ENCODE measurements at places on chromosomes 7 and 10. TPM values are rescaled to one million over a fixed set of nuclear protein-coding genes. Genes with fewer than 3 reads are reported as not detected.

DPP6 gene
- total RNA-seq: not detected

SPDYE16 gene
- total RNA-seq: 1.4 TPM

SH2D4B gene
- total RNA-seq: 0.92 TPM

OIT3 gene
- not detected for total RNA-seq

TMEM273 gene
- total RNA-seq: 14.8 TPM

DNA sequence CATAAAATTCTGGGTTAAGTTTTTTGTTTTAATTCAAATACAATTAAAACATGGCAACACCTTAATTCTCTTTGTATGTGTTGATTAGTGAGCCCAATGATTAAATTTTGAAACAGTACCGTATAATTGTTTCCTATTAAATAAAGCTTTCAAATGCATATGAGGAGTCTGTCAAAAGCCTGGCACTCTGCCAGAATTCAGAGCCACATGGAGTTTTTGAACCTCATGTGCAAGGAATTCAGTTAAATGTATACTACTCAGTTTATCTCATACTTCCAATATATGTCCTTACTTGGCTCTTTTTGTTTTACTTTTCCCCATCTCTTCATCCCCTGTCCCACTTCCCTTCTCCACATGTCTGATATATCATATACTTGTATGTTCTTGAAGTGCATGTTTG, 165.6 kb upstream of the FAM3C start:
- H3K27ac ChIP-seq: no peak overlapping the region
- no peaks in the 10 kb centered on the region for H3K27me3 ChIP-seq
- H3K4me3 ChIP-seq: no peak overlapping the region

GRCh38 chr10:33353334-33353733, 18.9 kb upstream of the NRP1 start:
- no peak overlapping the region for H3K27ac ChIP-seq
- H3K4me1 ChIP-seq: no peaks in the 10 kb centered on the region
- H3K4me3 ChIP-seq: no peak overlapping the region
- H3K27me3 ChIP-seq: no peaks in the 10 kb centered on the region
- no peaks in the 10 kb centered on the region for H3K36me3 ChIP-seq

- no peaks in the 10 kb centered on the region for H3K27me3 ChIP-seq
- no peak overlapping the region for H3K27ac ChIP-seq
- no peaks in the 10 kb centered on the region for H3K36me3 ChIP-seq
- no peak for DNase-seq
- no peak overlapping the region for H3K4me3 ChIP-seq
These were observed 44.1 kb downstream of the IKZF1 start for GRCh38 chr7:50348469-50349162.

GRCh38 chr10:83820033-83820432, 319.3 kb upstream of the GHITM start:
- H3K27ac ChIP-seq: no peak overlapping the region
- no peaks in the 10 kb centered on the region for H3K27me3 ChIP-seq
- H3K4me1 ChIP-seq: peaks cover 6% of the 10 kb centered on the region
- H3K4me3 ChIP-seq: no peak overlapping the region

DNA sequence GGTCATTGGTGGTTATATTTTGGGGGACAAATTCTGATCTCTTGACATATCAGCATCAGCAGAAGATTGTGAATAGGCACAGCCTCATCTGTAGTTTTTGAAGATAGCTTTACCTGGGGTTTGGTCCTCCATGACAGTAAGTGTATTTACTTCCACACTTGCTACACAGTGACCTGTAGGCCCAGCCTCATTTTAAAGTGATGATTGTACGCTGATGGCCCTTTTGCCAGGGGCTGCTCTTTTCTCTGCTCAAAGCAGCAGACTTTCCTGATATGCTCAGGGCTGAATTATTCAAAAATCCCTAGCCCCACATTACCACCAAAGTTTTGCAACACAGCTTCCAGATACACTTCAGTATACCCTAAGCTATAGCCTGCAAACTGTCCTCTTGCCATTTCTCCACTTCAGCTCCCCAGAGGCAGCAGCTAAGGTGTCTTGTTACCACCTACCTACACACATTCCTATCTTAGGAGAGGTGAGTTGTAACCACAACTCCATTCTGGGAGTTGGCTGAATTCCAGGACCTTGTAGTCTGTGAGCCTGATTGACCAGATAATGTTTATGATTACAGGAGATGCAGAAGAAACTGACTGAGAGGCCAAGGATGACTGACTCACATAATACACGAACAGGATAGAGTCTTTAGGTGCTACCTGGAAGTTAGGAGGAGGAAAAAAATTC, 6.0 kb downstream of the ASB4 start:
- H3K27ac ChIP-seq: no peak overlapping the region
- no peaks in the 10 kb centered on the region for H3K27me3 ChIP-seq
- no peaks in the 10 kb centered on the region for H3K4me1 ChIP-seq
- no peaks in the 10 kb centered on the region for H3K36me3 ChIP-seq

DNA sequence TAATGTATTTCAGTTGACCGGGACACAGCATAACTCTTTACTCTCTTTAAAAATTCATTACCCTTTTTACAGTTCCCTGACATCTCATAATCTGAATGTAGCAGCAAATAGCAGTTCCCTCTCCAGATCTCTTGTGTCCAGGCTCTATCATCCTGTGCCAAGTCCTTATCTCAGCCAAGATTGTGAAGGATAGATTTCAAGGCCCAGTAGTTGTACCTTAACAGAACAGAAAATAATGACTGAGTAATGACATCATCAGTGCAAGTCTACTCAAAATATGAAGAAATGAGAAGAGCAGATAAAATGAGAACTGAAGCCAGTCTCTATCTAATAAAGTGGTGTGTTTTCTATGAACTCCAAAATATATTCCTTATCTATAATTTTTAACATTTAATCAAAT, 92.6 kb downstream of the TFEC start:
- DNase-seq: no peak
- H3K27me3 ChIP-seq: no peaks in the 10 kb centered on the region
- peaks cover 3% of the 10 kb centered on the region for H3K4me1 ChIP-seq

DNA sequence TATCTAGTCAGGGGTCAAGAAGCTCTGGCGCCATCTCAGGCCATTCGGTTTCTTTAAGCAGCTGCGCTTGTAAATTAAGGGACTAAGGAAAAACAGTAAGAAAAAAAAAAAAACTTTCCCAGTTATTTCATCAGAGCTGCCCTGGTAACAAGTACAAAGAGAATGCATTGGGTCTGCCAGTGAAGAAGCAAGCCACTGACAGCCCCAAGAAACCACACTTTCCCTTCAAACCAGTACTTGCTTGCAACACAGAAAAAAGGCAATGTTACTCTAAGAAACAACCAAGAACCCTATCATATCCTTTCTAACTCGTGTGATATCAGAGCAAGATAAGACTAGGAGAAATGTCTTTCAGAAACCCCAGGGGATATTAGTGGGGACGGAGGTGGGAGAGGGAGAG, 40.6 kb upstream of the AOAH start:
- DNase-seq: no peak
- H3K4me1 ChIP-seq: no peaks in the 10 kb centered on the region
- H3K4me3 ChIP-seq: no peak overlapping the region
- no peaks in the 10 kb centered on the region for H3K27me3 ChIP-seq
- H3K36me3 ChIP-seq: no peaks in the 10 kb centered on the region
- H3K27ac ChIP-seq: no peak overlapping the region

GRCh38 chr10:31758495-31758894, 170.1 kb downstream of the ARHGAP12 start:
- H3K36me3 ChIP-seq: no peaks in the 10 kb centered on the region
- no peaks in the 10 kb centered on the region for H3K27me3 ChIP-seq
- DNase-seq: no peak
- H3K27ac ChIP-seq: peak overlapping the region; percentile 94
- peaks cover 12% of the 10 kb centered on the region for H3K4me1 ChIP-seq

DNA sequence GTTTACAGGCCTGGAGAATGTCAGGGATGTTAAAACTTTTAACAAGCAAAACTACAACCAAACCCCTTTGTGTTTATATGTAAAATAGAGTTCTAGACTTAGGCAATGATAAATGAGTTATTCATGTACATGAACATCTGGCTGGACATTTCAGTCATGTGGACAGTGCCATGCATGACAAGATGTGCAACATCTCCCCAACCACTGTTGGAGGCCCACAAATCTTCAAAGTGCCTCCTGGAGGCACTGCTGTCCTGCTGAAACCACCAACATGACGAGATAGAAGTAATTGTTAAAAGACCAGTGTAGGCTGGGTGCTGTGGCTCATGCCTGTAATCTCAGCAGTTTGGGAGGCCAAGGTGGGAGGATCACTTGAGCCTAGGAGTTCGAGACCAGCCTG, 18.4 kb downstream of the PPIA start:
- no peak for DNase-seq
- no peaks in the 10 kb centered on the region for H3K27me3 ChIP-seq
- H3K27ac ChIP-seq: no peak overlapping the region
- no peaks in the 10 kb centered on the region for H3K36me3 ChIP-seq
- H3K4me1 ChIP-seq: no peaks in the 10 kb centered on the region

DNA sequence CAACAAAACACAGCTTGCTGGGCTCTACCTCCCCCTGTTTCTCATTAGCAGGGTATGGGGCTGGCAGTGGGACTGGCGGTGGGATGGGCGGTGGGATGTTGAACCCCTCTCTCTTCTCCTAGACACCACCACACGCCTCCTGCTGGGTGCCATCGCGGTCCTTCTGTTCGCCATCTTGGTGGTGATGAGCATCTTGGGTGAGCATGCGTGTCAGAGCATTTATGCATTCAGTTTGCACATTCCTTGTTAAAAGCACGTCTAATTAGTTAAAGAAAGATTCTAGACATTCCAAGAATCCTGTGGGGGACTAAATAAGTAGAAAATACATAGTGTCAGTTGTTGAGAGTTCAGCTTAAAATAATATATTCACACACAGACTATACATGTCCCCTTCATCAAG, 12.7 kb downstream of the CLEC2L start:
- no peaks in the 10 kb centered on the region for H3K27me3 ChIP-seq
- H3K4me3 ChIP-seq: no peak overlapping the region
- DNase-seq: no peak
- no peak overlapping the region for H3K27ac ChIP-seq
- H3K4me1 ChIP-seq: no peaks in the 10 kb centered on the region
- no peaks in the 10 kb centered on the region for H3K36me3 ChIP-seq

DNA sequence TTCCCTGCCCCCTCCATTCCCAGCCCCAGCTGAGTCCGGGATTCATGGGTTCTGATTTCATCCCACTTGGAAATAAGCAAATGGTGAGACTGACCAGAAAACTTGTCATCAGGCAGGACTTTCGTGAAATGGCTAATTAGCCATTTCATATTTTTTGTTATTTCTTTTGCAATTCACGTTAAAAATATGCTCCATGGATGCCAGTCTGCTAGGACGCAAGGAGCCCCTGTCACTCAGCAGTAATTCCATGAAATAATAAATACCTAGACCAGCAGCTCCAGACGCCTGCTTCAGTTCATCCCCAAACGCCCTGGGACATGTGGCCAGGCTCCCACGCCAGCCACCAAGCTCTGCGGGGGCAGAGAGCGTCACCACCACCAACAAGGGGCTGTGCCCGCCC, 111.0 kb downstream of the TRIL start:
- no peak for DNase-seq
- no peaks in the 10 kb centered on the region for H3K36me3 ChIP-seq
- no peak overlapping the region for H3K4me3 ChIP-seq
- H3K4me1 ChIP-seq: no peaks in the 10 kb centered on the region
- no peaks in the 10 kb centered on the region for H3K27me3 ChIP-seq

GRCh38 chr10:126469692-126470091, 81.4 kb upstream of the ADAM12 start:
- H3K36me3 ChIP-seq: no peaks in the 10 kb centered on the region
- DNase-seq: no peak
- H3K4me1 ChIP-seq: no peaks in the 10 kb centered on the region
- no peak overlapping the region for H3K27ac ChIP-seq

DNA sequence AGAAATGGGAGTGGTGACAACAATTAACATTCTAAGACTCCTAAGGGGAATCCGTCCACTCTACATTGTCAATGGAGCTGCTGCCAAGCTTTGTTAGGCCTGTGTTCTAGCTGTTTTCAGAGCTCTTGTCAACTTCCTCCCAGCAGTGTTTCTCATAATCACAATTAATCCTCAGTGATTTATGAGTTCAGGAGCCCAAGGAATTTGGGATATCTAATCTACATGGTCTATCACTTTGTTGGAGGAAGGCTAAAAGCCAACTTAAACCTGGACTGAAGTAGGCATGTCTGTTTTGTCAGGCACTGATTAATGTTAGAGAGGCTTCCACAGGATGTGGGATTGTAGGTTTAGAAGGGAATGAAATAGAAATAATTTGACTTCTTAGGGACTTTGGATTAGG, 10.2 kb upstream of the OR2F2 start:
- no peak overlapping the region for H3K4me3 ChIP-seq
- no peak for DNase-seq
- no peaks in the 10 kb centered on the region for H3K4me1 ChIP-seq

- DNase-seq: no peak
- no peaks in the 10 kb centered on the region for H3K4me1 ChIP-seq
- H3K36me3 ChIP-seq: no peaks in the 10 kb centered on the region
- no peak overlapping the region for H3K27ac ChIP-seq
These were observed 344.2 kb upstream of the POM121L12 start for GRCh38 chr7:52691257-52691656.

GRCh38 chr7:127251465-127252376, 1.0 kb downstream of the GRM8 start:
- no peaks in the 10 kb centered on the region for H3K36me3 ChIP-seq
- H3K27me3 ChIP-seq: no peaks in the 10 kb centered on the region
- H3K4me3 ChIP-seq: peak overlapping the region; percentile 85
- H3K27ac ChIP-seq: no peak overlapping the region
- peaks cover 11% of the 10 kb centered on the region for H3K4me1 ChIP-seq

DNA sequence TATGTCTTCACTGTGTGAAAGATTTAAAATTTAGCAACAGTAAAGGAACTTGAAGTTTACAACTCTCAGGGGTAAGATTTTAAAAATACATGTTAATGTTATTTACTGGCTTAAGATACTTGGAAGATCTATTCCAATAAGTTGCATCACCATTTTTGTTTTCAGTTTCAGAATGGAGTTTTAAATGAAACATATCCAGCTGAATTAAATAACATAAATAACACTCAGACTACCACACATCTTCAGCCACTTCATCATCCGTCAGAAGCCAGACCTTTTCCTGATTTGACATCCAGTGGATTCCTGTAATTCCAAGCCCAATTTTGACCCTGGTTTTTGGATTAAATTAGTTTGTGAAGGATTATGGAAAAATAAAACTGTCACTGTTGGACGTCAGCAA, 44.3 kb downstream of the AHR start:
- H3K4me1 ChIP-seq: peaks cover 26% of the 10 kb centered on the region
- no peak for DNase-seq
- H3K4me3 ChIP-seq: no peak overlapping the region
- H3K36me3 ChIP-seq: peaks cover 4% of the 10 kb centered on the region

GRCh38 chr7:7739204-7740036, 21.0 kb upstream of the RPA3 start:
- no peaks in the 10 kb centered on the region for H3K36me3 ChIP-seq
- H3K27ac ChIP-seq: no peak overlapping the region
- H3K27me3 ChIP-seq: no peaks in the 10 kb centered on the region
- no peak for DNase-seq
- no peak overlapping the region for H3K4me3 ChIP-seq

All from thoracic aorta (tissue), 2 donors.